CD4-positive, alpha-beta memory T cell (primary cell): ENCODE measurements at places on chromosomes 2 and 18. TPM values are rescaled to one million over a fixed set of nuclear protein-coding genes. Genes with fewer than 3 reads are reported as not detected.

GRCh38 chr18:12017081-12017480, 35.8 kb downstream of the IMPA2 start:
- no peak overlapping the region for H3K4me3 ChIP-seq
- H3K36me3 ChIP-seq, result no peaks in the 10 kb centered on the region
- H3K4me1 ChIP-seq, result no peaks in the 10 kb centered on the region
- no peak overlapping the region for H3K27ac ChIP-seq

DNA sequence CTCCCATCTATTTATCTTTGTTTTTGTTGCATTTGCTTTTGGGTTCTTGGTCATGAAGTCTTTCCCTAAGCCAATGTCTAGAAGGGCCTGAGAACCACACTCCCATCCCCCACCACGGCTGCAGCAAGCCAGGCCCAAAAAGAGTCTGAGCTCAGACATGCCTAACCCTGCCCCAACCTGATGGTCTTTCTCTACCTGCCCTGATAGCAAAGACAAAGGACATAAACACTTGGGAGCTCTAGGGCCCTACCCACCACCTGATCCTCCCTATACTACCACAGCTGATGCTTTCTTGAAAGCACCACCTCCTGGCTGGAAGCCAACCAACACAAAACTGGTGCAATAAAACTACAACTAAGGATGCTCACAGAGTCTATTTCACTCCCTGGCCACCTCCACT, 233.4 kb downstream of the WDR7 start:
- DNase-seq, result no peak
- no peaks in the 10 kb centered on the region for H3K27me3 ChIP-seq
- no peaks in the 10 kb centered on the region for H3K4me1 ChIP-seq
- H3K27ac ChIP-seq, result no peak overlapping the region
- no peaks in the 10 kb centered on the region for H3K36me3 ChIP-seq

DNA sequence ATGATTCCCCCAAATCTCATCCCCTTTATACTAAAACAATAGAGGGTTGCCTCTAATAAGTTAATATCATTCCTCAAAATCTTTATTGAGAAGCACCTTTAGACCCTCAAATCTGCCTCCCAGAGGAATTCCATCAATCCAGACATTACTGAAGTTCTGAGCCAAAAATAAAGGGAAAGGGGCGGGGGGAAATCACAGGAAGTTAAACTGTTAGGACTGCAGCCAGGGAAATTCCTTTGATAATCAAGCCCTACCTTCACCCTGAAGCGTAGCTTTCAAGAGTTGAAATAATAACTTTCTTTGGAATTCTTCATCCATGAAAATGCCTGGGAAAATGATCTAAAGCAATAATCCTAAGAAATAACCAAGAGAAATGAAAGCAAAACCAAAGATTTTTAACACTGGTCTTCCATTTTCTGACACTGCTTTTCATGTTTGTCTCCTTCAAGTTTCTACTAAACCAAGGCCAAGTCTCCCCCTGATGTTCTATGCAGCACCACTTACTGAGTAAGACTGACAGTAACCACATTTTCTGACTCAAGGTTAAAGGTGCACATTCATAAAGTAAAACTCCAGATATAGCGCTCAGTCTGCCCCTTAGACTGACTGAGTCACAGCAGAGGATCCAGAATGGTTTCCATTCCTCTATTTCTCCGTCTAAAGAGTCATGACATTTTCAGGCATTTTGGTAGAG, 78.2 kb downstream of the TCF4 start:
- no peaks in the 10 kb centered on the region for H3K27me3 ChIP-seq
- no peaks in the 10 kb centered on the region for H3K4me1 ChIP-seq

DNA sequence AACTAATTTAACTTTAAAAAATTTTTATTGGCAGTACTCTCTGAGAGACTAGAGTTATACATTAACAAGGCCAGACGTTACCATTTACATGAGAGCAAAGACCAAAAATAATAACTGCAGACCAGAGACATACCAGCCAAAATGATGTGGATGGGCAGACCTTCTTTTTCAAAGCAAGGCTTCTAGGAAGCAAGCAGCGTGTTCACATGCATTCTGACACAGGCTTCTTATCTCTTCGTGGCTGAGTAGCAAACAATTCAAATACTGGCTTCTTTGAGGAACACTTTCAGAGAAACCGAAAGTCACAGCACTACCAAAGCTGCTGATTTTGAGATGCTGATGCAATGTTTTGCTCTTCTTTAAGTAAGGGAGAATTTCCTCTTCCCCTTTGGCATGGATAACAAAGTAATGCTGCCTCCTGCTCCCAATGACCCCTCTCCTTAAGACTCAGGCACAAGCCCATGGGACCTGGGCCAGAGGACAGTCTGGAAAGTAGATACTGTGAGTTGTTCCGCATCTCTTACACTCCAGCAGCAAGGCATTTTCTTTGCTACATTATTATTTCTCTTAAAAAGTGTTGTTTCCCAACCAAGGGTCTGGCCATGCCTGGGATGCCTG, 181.9 kb downstream of the MREG start:
- H3K4me3 ChIP-seq, result no peak overlapping the region
- no peak for DNase-seq
- H3K27ac ChIP-seq, result no peak overlapping the region
- H3K4me1 ChIP-seq, result no peaks in the 10 kb centered on the region

DNA sequence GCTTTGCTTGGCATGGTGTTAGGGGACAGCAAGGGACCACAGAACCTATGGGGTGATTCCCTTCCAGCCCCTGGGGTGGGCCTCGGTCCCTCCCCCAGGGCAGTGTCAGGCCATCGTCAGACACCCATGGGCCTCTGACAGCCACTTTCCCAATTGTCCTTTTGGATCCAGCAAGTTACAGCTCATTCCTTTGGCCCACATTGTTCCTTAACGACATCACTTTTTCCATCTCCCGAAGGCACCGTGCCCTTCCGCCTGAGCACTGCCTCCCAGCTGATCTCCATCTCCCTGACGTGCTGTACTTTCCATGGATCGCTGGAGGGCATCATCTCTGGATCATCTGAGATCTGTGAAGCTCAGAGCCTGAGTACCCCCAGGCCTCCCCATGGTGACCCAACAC, 10.4 kb upstream of the KCNK3 start:
- no peaks in the 10 kb centered on the region for H3K36me3 ChIP-seq
- no peaks in the 10 kb centered on the region for H3K4me1 ChIP-seq
- no peak overlapping the region for H3K4me3 ChIP-seq
- peaks cover 9% of the 10 kb centered on the region for H3K27me3 ChIP-seq
- no peak for DNase-seq
- no peak overlapping the region for H3K27ac ChIP-seq

- H3K4me1 ChIP-seq, result no peaks in the 10 kb centered on the region
- no peak overlapping the region for H3K4me3 ChIP-seq
- no peaks in the 10 kb centered on the region for H3K27me3 ChIP-seq
- DNase-seq, result no peak
- no peak overlapping the region for H3K27ac ChIP-seq
- H3K36me3 ChIP-seq, result no peaks in the 10 kb centered on the region
These were observed 217.1 kb downstream of the ZNF521 start for GRCh38 chr18:25134861-25135260.

GRCh38 chr18:39166776-39167175, 1601.2 kb upstream of the CELF4 start:
- H3K36me3 ChIP-seq, result no peaks in the 10 kb centered on the region
- H3K4me3 ChIP-seq, result no peak overlapping the region
- DNase-seq, result no peak
- no peaks in the 10 kb centered on the region for H3K27me3 ChIP-seq

DNA sequence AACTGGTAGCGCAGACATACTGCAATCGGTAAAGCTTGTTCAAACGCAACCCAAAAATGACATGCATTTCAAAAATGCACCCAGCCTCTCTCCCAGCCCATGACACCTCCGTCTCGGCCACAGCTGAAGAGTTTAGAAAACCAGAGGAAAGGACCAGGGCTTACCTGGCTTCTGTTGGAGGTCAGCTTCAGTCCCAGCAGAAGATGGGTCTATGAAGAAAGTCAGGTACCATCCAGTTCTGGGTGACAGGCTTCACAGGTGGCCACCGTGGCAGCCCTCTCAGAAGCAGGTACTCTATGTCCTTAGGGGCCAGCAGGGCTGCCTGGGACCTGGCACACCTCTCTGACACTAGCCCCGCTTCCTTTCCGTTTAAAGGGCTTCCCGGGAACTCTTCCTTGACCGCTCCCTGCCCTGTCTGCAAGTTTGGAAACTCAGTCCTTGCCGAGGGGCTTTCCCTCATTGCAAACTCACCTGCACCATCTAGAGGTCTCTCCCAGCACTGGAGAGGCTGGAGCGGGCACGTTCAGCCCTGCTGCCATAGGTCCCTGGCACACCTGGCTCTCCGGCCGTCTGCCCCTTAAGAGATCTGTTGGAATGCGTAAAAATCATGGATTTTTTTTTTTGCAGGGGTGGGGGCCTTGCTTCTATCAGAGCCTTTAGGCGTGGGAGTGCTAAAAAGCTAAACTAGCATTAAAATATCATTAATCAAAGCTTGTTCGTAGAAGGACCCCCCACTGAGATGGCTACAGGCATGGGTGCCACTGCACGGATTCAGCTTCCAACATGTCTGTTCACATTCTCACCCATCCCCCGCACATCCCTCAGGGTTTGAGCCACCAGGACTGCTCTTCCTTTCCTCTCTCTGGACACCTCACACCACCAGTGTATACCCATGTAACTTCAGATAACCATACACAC, at the start of gene EDAR:
EDAR (minus strand) TSS at position 425 of the 918 bp plus-strand sequence. CDS start 58,206 bp downstream, outside the sequence.
- H3K4me1 ChIP-seq, result peaks cover 29% of the 10 kb centered on the region
- peak; percentile 54 for DNase-seq
- H3K27ac ChIP-seq, result no peak within 1 kb of the TSS
- peak within 1 kb of the TSS; percentile 19 for H3K4me3 ChIP-seq
- H3K36me3 ChIP-seq, result no peaks in the 10 kb centered on the region

DNA sequence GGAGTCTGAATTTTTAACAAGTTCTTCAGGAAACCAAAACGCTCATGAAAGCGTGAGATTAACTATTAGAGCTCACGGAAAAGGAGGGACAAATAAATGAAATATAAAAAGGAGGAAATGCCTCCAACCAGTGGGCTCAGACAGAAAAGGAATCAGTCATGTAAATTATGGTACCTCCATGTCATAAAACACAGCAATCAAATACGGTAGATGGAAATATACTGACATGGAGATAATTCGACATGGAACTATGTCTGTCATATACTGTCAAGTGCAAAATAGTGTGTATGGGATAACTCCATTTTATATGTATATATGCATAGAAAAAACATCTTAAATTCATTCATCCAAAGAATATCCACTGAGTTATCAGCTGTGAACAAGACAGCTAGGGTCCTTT, 25.9 kb upstream of the CTLA4 start:
- no peaks in the 10 kb centered on the region for H3K36me3 ChIP-seq
- DNase-seq, result no peak
- no peaks in the 10 kb centered on the region for H3K27me3 ChIP-seq
- H3K4me1 ChIP-seq, result no peaks in the 10 kb centered on the region
- H3K4me3 ChIP-seq, result no peak overlapping the region
- no peak overlapping the region for H3K27ac ChIP-seq

- no peak for DNase-seq
- H3K36me3 ChIP-seq, result no peaks in the 10 kb centered on the region
- no peak overlapping the region for H3K4me3 ChIP-seq
- no peaks in the 10 kb centered on the region for H3K27me3 ChIP-seq
- no peaks in the 10 kb centered on the region for H3K4me1 ChIP-seq
These were observed 299.2 kb upstream of the CWC22 start for GRCh38 chr2:180306346-180306745.

GAL3ST2 gene
- not detected for total RNA-seq

FAP gene
- total RNA-seq, result not detected
